ENCODE measurements at places on chromosomes 7 and 10. TPM values are rescaled to one million over a fixed set of nuclear protein-coding genes. Genes with fewer than 3 reads are reported as not detected.

DNA sequence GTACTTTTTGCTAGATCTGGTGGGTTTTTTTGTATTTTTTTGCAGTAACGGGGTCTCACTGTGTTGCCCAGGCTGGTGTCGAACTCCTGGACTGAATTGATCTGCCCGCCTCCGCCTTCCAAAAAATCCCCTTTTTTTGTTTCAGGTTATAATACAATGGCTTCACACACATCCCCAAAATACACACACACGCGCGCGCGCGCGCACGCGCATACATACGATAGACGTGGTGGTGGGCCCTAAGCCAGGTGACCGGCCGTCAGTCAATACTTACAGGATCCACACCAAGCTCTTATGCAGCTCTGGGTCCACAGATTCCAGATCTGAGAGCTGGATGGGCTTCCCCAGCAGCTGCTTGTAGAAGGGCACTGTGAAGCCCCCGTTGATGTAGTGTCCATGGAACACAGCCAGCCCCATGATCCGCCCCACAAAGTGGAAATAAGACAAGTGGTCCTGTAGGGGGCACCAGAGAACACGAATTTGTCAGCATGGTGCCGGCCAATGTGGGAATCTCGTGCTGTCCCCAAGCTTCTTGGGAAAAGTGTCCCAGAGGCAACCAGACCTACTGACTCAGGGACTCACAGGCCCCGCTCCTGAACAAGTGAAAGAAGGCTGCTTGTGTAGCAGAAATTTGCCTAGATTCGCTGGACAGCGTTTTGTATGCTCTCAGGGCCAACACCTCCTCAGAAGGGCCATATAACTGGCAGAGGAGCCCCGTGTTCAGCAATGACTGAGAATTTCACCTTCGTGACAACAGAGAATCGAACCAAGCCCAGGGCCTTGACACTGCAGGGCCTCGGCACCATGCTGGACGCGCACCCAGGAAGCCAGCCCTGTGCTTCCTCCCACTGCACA, 103.6 kb downstream of the SMURF1 start:
- H3K27me3 ChIP-seq = no peaks in the 10 kb centered on the region
- no peaks in the 10 kb centered on the region for H3K36me3 ChIP-seq
- no peak overlapping the region for H3K4me3 ChIP-seq
- H3K27ac ChIP-seq = peak overlapping the region; percentile 12
- H3K4me1 ChIP-seq = no peaks in the 10 kb centered on the region

DNA sequence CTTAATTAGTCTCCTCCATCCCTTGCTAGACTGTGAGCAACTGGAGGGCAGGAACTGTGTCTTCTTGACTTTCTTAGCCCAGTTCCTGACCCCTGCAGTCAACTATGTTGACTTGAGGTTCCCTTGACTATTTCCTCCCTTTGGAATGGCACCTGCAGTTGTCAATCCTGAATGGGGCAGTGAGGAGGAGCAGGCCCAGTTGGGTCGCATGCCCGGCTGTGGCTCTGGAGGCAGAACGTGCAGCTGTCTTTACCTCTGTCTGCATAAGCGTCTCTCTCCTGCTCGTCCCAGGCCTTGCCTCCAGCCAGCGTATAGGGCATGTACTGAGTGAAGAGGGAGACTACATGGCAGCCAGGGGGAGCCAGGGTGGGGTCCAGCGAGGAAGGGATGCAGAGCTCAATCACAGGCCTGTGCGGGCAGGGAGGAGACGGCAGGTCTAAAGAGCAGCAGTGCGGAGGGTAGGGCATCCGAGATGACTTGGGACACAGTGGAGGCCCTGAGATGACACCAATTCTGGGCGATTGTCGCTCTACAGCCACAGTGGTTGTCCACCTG, 26.8 kb downstream of the PYROXD2 start:
- no peaks in the 10 kb centered on the region for H3K4me1 ChIP-seq
- peaks cover 1% of the 10 kb centered on the region for H3K36me3 ChIP-seq
- no peak overlapping the region for H3K27ac ChIP-seq

GRCh38 chr7:17680026-17680425, 260.3 kb downstream of the SNX13 start:
- H3K27ac ChIP-seq = no peak overlapping the region
- H3K4me3 ChIP-seq = no peak overlapping the region
- H3K36me3 ChIP-seq = no peaks in the 10 kb centered on the region
- peaks cover 4% of the 10 kb centered on the region for H3K4me1 ChIP-seq
- no peaks in the 10 kb centered on the region for H3K27me3 ChIP-seq
- DNase-seq = peak; percentile 75

The AOC1 gene
- total RNA-seq = not detected

DNA sequence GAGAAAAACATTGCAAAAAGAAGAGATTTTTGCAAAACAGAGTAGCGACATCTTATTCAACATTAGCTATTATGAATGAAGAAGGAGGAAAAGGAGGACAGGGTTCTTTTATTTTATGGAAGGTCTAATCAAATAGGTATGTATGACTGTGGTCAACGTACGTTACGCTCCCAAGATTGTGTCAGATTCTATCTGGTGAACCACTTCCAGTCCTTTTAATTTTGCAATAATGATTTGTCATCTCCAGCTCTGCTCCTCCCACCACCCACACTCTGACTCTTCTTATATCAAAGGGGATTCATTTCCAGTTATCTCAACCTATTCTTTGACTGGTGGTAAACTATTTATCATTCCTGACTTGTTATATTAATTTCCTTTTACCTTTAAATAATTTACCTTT, 259.9 kb downstream of the CACNA2D1 start:
- H3K4me3 ChIP-seq = no peak overlapping the region
- no peaks in the 10 kb centered on the region for H3K36me3 ChIP-seq
- no peaks in the 10 kb centered on the region for H3K27me3 ChIP-seq
- no peak for DNase-seq
- no peak overlapping the region for H3K27ac ChIP-seq
- no peaks in the 10 kb centered on the region for H3K4me1 ChIP-seq

The GIMAP7 gene
- total RNA-seq = 41.8 TPM

The CABCOCO1 gene
- not detected for total RNA-seq

The ZNF775 gene
- 6.4 TPM for total RNA-seq

The SMKR1 gene
- total RNA-seq = not detected

The AKR1C2 gene
- total RNA-seq = 44.7 TPM

All from aorta (tissue), 5 donors.